ENCODE measurements at places on chromosomes 11 and 22.

DNA sequence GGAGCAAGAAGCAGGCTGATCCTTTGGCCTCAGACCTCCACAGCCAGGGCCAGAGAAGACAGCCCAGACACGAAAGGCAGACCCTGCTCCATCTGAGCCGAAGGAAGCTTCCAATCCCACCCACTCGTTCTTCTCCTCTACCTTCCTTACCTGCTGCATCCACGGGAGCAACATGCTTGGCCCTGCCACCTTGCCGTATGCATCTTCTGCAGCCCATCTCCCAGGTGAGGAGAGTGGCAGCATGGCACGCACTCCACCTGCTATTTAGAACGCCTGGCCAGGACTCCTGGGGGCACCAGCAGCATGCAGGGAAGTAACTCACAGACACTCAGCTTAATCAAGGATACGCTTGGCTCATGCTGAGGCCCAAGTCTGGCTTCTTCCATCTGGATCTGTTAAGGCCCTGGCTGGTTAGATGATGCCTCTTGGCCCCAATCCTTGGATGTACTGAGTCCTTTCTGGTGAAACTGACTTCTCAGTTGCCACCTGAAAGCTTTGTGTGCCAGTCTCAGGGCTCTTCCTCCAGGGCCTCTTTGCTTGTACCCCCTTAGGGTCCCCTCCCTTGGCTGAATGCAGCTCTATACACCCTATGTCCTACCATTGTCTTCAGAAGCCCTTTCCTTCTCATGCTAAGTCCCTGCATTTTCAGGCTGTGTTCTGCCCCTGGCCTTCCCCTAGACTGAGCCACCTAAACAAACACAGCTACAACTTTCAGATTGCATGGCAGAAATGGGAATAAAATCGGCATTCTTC lies 604.9 kb downstream of the BUD13 start:
- DNase-seq: no peak

- DNase-seq: no peak
Measured at GRCh38 chr22:45202333-45203149, 38.2 kb downstream of the KIAA0930 start.

DNA sequence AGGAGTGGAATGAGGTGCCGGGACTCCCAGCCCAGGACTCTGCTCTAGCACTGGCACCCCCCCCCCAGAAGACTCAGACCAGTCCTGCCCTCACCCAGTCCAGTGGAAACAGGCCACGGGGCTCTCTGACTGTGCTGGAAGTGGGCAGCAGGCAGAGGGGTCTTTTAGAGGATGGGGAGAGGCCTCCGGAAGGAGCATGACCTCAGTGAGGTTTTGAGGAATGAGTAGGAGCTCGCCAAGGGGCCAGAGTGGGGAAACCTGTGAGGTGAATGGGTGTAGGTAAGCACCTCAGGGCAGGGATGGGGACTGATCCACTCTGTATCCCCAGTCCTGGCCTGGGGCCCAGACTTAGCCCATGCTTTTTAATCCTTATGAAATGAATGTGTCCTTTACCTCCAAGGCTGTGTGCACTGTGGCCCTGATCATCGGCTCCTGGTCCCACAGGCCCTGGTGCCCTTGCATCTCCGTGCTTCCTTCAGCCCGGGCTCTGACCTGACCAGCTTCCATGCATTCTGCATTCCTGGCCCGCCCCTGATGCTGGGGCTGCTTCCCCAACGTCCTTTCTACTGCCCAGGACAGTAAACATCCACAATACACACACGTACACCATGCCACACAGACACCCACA lies 24.4 kb upstream of the RFPL3 start:
- DNase-seq: no peak

- DNase-seq: no peak
Measured at GRCh38 chr11:107928767-107929507, 689 bp downstream of the RAB39A start.

- DNase-seq: no peak
Measured at GRCh38 chr11:20315800-20316199, 47.7 kb upstream of the HTATIP2 start.

DNA sequence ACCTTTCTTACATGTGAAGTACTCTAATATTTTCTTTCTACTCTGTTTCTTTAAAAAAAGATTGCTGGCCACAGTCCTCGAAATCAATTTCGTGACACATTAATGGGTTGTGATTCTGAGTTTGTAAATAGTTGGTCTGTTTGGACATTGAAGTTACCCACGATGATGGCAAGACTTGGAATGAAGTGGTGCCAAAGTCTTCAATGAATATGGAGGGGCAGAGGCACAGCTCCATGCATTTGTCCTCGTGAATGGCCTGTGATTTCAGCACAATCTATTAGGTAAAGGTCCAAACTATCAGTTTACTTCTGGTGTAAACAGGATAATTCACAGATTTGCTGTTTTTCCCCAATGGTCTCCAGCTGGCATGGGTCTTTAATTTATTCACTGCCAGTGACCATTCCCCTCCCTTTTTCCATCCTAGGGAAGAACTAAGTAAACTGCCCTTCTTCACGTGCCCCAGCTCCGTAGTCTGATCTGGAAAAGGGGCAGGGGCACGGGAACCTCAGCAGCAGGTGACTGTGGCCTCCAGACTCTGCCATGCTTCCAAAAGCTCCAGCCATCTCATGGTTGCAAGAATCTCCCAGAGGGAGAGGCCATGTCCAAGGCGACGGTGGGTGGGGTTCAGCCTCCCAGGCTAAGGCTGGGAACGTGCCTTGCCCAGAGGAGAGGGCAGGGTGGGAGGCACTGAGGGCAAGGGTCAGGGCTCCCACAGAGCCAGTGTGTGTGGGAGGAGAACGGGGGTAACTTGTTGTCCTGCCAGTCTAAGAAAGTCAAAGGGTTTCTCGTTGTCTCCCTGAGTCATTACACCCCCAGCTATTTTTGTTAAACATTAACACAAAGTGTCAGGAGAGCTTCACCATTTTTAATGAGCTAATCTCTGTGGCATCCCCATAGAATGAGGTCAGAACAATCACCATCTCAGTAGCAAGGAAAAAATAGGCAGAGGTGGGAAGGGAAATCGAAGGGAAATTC lies 16.9 kb upstream of the PEX26 start:
- DNase-seq: no peak

GRCh38 chr22:45319324-45319685 lies 9.6 kb downstream of the FAM118A start:
- no peak for DNase-seq

DNA sequence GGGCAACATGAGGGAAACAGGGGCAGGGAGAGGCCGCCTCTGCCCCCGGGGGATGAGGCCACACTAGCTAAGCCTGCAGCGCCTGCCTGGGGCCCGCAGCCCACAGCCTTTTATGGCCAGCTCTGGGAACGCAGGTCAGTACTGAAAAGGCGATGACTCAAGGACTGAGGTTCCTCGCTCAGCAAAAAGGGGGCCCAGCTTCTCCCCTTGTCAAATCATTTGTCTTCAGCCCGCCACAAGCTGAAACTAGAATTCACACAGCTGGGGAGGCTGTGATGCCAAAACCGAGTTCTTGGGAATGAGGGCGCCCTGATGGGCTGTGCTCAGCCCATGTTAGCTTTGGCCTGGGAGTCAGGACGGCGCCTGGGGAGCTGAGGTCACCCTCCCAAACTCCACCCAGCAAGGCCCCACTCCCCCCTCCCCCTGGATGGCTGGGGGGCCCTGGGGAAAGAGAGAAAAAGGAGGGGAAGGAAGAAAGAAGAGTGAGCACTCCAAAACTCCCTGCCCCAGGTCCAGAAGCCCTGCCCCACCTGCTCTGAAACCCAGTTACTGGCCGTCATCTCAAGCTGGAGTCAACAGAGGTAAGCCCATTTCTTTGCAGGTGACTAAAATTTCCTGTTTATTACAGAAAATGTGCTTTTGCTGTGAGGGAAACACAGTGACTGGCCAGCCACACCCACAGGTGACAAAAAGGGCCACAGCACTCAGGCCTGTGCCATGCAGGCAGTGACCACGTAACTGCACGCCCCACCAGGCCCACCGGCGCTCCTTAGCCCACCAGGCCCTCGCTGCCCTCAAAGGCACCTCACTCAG lies 13.7 kb downstream of the EHD1 start:
- DNase-seq: no peak

GRCh38 chr11:67392183-67392715 lies 463 bp downstream of the RAD9A start:
- no peak for DNase-seq

DNA sequence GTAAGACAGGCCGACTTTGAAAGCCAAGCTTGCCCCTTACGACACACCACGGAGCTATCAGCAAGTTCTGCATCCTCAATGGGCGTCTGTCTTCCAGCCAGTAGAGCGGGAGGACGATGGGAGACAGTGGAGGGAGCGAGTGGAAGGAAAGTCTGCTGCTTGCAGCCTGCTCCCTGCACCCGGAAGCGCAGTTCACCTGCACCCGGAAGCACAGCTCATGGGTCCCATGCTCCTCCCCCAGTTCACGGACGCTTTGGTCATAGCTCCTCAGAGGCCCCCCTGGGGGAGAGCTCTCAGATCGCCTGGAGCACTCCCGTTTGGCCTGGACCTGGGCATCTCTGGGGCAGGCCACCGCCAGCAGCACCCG lies 51.3 kb downstream of the FBLN1 start:
- no peak for DNase-seq

- DNase-seq: no peak
Measured at GRCh38 chr11:19739872-19740271, 27.2 kb downstream of the NAV2 start.

DNA sequence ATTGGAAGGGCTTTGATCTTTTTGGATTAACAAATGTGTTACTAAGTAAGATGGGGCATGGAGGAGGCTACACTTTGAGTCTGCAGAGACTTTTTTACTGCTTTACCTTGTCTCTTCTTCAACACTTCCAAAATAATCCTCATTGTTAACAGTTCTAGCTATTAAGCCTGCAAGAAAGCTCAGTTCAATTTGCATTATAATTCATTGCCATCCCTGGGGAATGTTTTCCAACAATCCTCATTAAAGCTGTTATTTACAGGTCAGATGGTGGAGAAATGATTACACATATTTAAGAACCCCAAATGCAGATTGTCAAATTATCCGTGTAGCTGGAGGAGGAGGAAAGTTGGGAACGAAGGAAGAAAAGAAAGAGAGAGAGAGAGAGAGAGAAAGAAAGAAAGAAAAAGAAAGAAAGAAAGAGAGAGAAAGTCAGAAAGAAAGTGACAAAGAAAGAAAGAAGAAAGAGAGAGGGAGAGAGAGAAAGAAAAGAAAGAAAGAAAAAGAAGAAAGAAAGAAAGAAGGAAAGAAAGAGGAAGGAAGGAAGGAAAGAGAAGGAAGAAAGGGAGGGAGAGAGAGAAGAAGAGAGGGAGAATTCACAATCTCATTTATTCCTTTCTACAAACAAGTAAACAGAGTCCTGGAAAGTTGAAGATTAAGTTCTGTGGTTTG lies 443.9 kb downstream of the INSC start:
- DNase-seq: no peak

DNA sequence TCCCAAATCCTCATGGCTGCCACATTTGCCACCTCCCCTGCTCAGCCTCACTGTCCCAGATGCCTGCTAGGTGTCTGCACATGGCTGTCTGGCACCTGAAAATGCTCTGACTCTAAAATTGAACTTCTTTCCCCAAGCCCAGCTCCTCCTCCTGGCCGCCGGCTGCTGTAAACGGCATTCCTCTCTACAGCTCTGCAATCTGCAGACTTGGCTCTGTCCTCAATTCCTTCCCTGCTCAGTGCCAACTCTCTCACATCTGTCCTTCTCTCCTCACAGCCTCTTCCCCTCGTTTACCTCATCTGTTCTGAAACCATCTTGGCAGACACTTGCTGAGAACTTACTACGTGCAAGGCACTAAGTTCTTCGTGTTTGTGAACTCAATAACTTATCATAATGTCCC lies 169.4 kb upstream of the SYT13 start:
- no peak for DNase-seq

DNA sequence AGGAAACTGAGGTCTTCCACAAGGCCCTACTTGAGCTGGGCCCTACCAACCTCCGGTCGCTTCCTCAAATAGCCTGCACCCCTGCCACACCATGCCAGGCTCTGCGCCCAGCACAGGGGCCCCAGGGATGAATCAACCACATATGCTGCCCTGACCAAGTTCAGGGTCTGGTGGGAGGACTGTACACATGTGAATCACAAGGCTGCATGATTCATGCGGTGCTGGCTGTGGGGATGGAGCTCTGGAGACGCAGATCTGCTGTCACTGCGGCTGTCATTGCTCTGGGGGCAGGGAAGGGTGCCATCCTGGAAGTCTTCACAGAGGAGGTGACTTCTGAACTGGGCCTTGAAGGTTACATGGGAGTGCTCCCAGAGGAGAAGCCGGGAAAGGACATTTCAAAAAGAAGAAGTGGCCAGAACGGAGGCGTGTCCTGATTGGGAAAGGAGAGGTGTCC lies 21.5 kb downstream of the CYTH4 start:
- DNase-seq: no peak

GRCh38 chr11:24082241-24082640 lies 414.6 kb upstream of the LUZP2 start:
- no peak for DNase-seq

DNA sequence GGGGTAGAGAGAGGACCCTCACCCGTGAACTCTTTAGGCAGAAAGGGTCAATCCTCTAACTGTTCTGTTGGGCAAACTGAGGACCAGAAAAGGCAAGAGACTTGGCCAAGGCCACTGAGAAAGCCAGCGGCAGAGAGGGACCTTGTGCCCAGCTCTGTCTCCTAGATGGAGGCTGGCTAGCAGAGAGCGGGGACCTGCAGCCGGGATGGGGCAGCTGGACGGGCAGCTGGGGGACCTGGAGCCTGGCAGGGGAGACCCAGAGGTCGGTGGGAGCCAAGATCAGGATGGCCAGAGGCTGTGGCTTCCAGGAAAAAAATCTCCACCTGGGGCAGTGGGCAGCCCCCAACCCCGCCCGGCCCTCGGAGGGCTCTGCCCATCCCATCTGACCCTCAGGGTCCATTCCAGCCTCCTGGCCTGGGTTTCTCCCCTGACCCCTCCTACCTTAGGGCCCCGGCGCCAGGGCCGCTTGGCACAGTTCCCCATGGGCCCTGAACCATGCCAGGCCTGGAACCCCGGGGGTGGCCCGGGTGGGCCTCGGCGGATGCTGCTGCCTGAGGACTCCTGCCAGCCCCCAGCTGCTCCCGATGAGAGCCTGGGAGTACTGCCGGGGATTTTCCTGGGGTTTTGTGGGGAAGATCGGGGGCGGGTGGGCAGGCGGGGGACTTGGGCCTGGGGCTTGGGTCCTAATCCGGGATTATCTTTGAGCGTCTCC lies at the start of gene CABP2:
Gene CABP2, minus strand, starts transcription at position 603 of the 712 bp plus-strand sequence. Its CDS starts 120 bp downstream, at position 483.
- DNase-seq: no peak

DNA sequence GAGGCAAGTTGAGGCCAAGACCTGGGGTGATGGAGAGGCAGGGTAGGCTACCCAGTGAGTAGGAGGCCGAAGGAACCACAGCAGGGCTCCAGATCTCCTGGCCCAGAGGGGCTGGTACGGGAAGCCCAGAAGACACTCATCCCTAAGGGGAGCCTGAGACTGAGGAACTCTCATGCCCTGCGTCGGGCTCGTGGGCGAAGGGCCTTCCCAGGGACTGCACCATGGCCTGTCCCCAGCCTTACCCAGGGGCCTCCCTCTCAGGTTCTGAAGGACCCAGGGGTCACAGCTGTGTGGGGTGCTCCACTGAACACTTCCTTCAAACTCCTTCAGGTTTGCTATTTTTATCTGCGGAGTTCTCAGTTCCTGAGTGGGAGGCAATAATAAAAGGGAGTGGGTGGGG lies 15.8 kb upstream of the SYT12 start:
- no peak for DNase-seq
